ENCODE measurements at places on chromosomes 3 and 15.

DNA sequence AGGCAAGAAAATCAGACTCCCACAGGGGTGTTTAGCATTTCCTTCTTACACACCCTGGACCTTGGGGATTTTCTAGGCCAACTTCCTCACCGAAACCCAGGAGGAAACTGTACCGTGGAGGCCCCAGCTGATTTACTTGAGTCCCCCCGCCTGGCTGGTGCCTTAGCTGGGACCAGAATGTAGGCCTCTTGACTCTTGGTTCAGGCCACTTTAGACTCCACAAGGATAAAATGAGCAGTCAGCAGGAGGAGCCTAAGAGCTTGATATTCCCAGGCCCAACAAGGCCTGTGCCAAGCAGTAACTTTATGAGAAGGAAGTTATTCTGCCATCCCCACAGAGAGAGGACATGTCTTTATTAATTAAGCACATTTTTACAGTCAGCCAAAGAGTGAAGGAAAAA lies 4.6 kb upstream of the APBA2 start:
- no peak for DNase-seq

DNA sequence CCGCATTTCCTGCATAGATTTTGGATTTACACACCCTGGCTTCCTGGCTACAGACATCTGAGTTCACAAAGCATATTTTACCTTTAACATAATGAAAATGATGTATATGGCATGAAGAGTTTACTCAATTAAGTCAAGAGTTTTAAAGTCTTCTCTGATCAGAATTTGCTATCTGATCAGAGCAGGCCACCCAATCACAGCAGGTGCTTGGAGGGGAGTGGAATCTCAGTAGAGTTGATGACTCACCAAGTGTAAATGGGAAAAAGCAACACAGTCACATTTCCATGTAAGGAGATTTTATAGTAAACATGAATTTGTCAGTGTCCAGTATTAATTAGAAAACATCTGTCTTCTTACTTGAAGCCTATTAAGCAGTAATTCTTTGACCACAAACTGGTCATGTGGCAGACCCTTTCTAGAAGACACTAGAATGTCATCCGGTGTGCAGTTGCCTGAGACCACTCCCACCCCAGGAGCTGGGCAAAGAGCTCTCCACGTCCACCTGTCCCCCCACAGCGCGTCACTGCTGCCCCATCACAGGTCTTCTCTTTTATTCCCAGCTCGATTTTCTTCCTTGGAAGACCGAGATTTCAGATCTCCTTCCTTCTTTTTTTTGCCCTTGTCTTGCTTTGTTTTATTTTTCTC lies 10.8 kb downstream of the MESD start:
- no peak for DNase-seq

DNA sequence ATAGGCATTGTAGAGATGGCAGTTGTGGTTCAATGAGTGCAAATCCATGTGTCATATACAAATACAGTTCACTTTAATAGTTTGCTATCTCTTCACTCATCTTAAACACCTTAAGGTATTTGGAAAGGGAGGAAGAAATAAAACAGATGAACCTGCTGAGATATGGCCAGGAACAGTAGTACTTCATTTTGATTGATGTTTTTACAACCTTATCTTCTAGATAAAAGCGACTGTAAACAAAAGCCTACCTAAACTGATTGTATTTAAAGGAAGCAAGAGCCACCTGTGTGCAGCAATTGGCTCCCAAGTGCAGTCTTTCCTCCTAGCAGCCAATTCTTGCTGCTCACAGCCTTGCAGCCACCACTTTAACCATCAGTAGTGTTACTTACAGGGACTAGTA lies 217.7 kb downstream of the CDIN1 start:
- DNase-seq = no peak

DNA sequence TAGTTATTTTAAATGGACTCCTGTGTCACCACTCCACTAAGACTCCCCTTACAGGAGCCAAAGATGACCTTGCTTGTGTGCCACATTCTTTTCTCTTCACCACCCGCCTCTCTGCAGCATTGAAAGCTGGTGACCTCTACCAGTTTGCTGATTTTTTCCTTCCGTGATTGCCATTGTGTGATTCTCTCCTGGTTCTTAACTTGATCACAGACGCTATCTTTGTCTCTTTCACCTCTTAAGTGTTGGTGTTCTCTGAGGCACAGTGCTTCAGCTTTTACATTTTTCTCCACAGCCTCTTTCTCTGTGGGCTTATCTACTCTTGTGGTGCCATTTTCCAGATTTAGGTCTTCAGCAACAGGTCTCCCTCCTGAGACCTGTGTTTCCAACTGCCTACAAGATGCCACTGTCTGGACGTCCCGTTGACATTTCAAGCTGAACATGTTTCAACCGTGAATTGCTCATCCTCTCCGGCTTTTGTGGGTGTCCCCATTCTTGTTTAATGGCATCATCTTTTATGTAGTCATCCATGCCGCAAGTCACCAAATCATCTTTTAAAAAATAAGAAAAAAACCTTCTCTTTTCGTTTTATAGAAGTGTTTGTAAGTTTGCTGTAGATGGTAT lies 26.5 kb downstream of the IQGAP1 start:
- DNase-seq = peak; percentile 71

DNA sequence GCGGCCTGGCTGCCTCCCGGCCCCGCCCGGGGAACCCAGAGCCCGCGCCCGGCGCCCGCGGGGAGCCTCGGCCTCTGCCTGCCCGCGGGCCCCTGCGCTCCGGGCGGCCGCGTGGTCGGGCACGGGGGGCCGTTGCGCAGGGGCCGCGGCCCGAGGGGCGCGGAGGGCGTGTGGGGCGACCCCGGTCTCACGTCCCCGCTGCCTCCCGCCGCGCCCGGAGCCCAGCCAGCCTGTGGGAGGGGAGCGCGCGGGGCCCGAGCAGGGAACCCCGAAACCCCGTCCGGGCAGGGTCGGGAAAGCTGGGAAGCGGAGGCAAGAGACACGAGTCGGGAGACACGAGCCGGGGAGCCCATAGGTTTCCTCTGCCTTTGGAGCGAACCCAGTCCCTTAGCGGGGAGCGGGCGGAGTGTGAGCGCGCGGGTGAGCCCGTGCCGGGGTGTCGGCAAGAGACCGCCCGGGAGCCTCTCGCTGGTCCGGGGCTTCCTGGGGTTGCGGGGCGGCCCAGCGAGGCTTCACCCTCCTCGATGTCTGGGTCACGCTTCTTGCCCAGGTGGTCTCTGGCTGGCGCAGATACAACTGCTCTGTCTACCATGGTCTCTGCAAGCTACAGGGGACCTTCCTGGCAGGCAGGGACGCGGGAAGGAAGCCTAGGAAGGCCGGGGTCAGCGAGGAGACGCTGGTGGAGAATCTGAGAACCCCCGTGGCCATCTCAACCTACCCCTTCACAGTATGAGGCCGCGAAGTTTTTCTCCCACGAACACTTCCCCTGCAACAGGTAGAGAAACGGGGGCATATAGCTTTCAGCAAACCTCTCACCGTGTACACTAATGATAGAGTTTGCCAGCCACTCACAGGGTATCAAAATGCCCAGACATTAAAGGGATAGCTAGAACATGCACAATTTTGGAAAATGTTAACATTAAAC lies 586 bp downstream of the LRRK1 start:
- peak; percentile 27 for DNase-seq

Data from AG10803 (cell line).